ENCODE measurements at places on chromosomes 3 and 15.

- DNase-seq = peak; percentile 80
Observed at GRCh38 chr3:141875374-141875892, 1.0 kb upstream of the ATP1B3 start.

- peak; percentile 16 for DNase-seq
Observed at GRCh38 chr3:129936757-129937156, 37.8 kb upstream of the TRH start.

DNA sequence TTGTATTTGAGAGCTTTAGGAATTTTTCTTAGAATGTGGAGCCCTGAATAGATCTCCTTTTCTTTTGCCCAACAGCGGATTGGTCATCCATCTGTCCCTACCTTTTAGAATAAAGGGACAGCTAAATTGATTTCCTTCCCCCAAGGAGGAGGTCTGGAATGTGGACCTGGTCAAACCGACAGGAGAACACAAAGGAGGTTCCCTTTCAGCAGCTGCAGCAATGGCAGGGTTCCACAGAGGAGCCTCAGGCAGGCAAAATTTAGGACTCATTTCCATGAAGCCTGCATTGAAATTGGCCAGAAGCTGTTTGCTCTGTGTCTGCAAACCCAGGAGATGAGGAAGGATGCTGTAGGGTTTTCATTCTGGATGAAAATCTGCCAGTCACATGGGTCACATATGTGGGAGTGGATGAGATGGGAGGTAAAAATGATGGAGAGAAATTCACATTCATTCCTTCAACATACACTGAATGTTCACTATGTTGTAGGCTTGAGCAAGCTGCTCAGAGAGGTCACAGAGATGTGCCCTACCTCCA lies 77.3 kb downstream of the LRTM1 start:
- DNase-seq = no peak

DNA sequence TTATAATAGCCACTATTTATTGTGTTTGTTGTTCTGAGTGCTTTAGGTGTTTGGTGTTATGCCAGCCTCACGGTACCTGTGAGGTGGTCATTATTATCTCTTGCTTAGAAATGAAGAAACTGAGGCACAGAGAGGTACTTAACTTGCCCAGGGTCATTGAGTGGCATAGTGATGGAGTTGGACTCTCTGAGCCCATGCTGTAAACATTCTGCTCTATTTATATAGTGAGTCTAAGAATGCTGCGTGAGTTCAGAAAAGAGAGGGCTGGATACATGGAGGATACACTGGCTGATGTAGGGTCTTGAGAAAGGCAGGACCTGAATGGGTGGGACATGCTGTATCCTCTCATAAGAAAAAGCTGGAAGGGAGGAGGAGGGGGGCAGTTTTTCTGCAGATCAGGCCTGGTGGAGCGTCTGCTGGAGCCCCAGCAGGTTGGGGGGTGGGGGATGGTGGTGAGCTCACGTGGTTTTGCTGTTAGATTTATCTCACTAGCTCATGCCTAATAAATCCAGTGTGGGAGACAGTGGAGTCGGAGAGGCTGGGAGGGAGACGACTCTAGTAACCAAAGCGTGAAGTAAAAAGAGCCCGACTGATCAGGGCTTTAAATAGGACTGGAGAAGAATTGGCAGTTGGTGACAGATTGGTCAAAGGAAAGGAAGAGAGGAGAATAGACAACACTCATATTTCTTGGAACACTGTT lies 16.0 kb downstream of the MED12L start:
- DNase-seq = no peak

GRCh38 chr3:50594253-50594785 lies 17.3 kb downstream of the CISH start:
- DNase-seq = no peak

- no peak for DNase-seq
Observed at GRCh38 chr3:9791790-9792404, 376 bp downstream of the TADA3 start.

GRCh38 chr3:14740983-14741382 lies 66.0 kb downstream of the C3orf20 start:
- no peak for DNase-seq

DNA sequence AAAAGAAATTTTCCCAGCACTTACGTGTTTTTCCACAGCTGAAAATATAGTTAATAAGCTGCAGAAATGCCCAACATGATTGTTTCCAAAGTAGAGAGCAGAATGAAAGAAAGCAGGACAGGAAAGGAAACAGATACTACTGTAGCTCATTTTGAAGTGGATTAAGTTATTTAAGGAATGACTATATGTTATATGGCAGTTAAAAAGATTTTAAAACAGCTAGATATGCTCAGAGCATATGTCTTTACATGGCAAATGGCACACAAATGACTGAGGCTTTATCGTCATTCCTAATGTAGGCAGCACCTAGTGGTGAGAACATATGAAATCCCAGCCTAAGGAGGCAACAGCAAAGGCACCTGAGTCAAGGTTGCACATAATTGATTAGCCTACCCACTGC lies 106.6 kb upstream of the SEMA6D start:
- no peak for DNase-seq

DNA sequence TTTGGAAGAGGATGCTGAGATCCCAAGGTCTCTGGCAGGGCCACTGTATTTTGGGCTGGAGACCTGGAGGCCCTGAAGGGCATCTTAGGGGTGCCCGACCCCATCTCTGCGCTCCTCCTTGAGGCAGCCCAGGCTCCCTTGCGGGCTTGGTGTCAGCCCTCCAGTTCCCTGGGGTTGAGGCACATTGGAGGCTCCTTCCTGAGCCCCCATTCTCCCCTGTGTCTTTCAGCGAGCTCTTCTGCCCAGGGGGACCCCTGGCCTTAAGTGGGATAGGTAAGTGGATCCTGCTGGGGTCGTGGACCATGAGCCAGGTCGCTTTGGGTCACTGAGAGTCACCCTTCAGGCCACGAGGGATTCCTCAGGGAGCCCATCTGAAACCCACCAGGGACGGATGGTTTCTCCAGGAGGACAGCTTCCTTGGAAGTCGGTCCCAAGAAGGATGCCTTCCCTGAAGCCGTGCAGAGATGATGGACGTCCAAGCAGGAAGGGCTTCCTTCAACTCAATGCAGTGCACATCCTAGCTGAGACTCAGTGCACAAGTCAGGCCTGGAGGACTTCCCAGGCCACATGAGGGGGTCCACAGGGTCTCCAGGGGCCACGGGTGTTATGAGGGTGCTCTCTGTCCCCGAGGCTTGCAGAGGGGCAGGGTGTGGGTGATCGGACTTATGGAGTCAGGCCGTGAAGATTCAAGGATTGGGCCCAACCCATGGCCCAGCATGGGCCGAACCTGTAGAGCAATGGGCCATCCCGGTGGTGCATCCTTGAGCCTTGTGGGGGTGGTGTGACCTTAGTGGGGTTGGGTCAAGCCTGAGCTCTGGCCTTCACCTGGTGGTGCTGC lies 224.3 kb downstream of the SNRPN start:
- DNase-seq = no peak

- no peak for DNase-seq
Observed at GRCh38 chr3:128378631-128379347, 87.9 kb downstream of the DNAJB8 start.

GRCh38 chr3:55682461-55682860 lies 195.4 kb upstream of the WNT5A start:
- no peak for DNase-seq

DNA sequence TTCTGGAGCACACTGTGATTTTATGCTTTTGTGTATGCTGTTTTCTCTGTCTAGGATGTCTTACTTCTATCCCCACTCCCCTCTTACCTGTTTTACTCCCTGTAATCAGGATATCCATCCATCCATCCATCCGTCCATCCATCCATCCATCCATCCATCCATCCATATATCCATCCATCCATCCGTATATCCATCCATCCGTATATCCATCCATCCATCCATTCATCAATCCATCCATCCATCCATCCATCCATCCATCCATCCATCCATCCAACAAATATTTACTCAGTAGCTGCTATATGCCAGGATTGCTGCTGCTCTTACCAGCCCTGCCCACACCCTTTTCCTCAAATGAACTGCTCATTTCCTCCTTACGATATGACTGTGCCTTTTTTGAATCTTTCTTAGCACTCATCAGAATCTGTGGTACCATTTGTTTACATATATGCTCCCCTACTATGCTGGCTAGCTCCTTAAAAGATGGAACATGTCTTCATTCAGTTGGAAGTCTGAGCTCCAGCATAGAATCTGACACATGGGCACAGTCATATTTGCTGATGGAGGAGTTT lies 35.2 kb downstream of the USP13 start:
- no peak for DNase-seq

DNA sequence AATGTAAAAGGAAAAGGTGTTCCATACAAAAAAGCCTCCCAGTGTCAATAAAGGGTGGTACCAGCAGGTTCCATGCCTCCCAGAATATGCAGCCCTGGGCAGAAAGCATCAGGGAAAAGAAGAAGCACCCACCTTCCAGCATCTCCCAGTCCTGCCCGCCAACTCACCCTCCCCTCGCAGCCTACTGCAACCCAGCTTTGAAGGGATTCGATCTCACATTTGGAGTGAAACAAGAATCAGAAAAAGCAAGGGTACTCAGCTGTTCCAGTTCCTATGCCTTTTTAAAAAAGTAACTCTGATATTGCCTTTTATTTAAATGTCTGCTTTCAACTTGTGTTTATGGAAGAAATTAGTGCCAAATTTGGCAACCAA lies 166.9 kb downstream of the ADAMTS17 start:
- DNase-seq = no peak

GRCh38 chr15:38260077-38260476 lies 7.4 kb downstream of the SPRED1 start:
- no peak for DNase-seq

- DNase-seq = no peak
Observed at GRCh38 chr3:12345584-12346494, 57.0 kb downstream of the PPARG start.

- DNase-seq = no peak
Observed at GRCh38 chr15:91496754-91497691, 356.5 kb upstream of the SLCO3A1 start.

DNA sequence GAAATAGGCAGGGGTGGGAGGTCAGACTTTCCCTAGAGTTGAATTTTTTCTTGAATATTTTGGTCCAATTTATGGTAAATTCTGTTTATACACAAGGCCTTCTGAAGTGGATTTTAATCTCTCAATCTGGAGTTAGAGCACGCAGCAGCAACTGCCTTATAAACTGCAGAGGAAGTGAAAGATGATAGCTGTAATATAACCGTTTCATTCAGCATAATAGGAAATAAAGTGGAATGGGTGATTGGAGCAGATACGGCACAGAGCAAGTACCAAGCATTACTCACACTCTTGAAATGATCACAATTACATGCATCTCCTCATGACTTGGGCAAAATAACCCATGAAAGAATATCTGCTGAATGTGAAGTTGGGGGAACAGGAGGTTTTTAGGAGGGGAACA lies 106.8 kb downstream of the ARRDC4 start:
- no peak for DNase-seq

GRCh38 chr15:74635228-74635627 lies 19.6 kb downstream of the CLK3 start:
- DNase-seq = peak; percentile 67

GRCh38 chr15:101612676-101613075 lies 39.5 kb downstream of the TM2D3 start:
- no peak for DNase-seq

DNA sequence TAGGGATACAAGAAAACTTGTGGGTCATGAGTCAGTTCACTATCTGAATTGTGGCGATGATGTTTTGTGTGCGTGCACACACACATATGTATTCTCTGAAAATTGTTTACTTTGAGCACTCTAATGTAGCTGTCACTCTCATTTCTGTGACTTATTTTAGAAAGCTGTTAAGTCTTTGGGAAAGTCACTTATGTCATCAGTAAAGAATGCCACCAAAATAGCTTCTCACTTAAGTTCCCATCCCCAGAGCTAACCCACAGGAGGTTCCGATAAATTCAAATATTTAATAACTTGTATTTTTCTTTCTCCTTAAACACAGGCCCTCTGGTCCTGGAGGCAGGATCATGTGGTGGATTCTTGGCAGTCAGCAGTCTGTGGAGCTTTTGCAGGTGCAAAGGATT lies 138.3 kb downstream of the LRIG1 start:
- DNase-seq = no peak

DNA sequence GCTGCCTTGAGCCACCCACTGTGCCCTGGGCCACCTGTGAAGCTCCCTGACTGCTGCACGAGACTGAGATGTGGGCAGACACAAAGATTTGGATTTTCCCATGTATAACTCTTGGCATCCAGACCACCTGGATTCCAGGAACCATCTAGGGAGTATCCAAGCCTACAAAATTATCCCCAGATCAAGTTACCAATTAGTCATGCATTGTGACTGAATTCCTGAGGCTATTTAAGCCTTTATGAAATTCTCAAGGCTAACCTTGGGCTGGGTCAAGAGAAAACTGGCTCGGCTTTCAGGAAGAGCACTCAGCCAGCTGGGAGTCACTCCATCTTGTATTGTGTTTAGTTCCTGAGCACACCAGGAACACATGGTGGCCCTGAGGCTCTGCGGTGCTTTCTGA lies 13.3 kb upstream of the ATP13A5 start:
- no peak for DNase-seq

DNA sequence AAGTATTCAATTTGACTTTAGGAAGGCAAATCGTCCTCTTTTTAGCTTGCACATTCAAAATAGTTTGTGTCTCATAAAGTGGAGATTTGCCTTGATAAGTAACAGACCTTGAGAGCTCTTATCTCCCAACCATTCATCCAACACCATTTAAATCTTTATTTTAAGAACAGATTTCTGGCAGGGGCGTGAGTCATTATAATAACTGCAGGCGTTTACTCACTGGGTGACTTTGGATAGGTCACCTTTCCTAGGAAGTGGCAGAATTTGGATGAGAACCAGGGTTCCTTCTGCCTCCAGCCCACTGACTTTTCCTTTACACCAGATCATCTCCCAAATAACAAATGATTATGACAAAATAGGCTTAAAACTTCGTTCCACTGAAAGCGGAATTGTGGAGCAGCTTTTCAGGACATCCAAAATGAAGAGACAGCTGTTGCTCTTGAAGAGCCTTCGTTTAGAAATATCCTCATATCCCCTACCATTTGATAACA lies 5.0 kb downstream of the LMCD1 start:
- DNase-seq = no peak

DNA sequence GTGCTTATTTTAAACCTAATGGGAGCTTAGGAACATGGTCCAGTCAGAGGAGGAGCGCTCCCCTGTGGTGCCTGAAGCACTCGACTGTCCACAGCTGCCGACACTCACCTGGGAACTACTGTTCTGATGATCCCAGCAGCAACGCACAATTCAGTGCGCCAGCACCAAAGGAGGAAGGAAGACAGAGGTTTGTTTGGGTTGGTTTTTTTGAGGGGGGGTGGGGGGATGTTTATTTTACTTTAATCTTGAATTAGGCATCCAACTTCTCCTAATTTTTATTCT lies 48.8 kb upstream of the VGLL4 start:
- DNase-seq = no peak

- no peak for DNase-seq
Observed at GRCh38 chr3:48190911-48191310, 2.7 kb upstream of the CDC25A start.

DNA sequence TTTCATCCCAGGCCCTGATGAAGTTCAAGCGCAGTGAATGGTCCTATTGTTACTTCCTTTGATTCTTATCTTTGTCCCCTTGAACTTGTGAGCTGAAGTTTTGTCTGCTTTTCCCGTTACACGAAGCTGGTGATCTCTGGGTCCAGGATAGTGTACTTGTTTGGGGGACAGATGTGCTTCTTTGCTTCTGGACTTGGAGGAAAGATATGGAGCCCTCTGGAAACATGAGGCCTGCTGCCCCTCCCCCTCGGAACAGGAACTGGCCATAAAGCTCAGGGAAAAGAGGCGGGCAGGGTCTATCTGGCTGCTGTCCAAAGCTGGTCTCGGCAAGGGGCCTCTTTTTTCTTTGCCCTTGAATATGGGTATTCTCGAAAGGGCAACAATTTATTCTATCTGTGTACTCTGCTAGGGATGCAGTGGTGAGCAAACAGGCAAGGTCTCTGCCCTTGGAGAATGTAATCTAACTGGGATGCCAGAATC lies 47.6 kb downstream of the IDH2 start:
- no peak for DNase-seq

All from CD4-positive, alpha-beta T cell treated with Interferon gamma for 1 hour (primary cell).